NCI-H446 treated with DMSO at 0.1 percent for 48 hours (cell line): ENCODE measurements at places on chromosomes 11 and 22.

DNA sequence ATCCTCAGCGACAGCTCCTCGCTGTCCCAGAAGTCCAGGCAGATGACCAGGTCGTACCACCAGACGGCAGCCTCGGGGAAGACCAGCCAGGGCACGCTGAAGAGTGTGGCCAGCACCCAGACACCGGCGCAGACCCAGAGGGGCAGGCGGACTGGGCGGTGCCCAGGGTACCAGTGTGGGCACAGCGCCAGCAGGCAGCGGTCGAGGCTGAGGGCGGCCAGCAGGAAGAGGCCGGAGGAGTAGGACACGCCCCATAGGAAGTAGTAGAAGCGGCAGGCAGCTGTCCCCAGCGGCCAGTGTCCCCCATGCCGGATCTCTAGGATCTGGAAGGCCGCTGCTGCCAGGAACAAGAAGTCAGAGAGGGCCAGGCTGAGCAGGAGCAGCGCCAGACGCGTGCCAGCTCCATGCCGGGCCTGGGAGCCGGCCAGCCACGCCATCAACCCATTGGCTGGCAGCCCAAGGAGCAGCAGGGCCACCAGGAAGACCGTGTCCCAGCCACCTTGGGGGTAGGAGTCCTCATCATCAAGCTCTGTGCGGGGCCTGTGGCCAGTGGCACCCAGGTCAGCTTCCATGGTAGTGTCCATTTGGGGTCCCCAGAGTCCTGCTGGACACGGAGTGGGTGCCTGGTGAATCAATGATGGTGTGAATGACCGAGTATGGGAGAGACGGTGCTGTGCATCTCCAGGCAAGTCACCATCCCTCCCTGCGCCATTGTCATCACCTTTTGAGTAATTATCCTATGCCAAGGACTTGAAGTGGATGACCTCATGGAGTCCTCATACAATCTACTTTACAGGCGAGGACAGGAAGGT, at the start of gene GPR152:
Gene GPR152 (minus strand): TSS at position 589 of the 812 bp plus-strand sequence. CDS start 5 bp downstream, at position 584.
- DNase-seq: peak; percentile 4

- DNase-seq: no peak
Measured at GRCh38 chr11:69647390-69647748, 6.4 kb downstream of the CCND1 start.

DNA sequence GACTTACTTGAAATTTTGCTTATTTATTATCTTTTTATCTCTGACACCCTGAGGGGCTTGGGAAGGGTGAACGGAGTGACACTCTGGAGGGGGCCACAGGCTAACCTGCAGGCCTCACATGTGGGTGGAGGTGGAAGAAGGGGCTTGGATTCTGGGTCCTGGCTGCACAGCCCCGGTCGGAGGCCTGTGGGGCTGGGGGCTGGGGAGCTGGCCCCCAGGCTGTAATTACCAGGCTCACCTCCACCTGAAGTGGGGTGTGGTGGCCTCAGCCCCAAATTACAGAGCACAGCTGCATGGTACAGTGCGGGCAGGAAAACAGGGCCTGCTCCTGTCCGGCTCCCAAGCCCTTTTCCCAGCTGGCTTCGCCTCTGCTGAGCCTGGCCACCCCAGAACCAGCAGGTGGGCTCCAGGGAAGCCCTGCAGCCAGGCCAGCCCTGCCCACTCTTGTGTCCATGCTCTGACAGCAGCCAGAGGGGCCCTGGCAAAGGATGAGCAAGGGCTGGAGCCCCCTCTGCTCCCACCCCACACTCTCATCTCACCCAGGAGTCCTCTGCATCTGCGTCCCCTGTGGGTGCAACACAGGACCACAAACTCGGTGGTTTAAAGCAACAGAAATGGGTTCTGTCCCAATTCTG, 48.0 kb downstream of the IGF2 start:
- no peak for DNase-seq

DNA sequence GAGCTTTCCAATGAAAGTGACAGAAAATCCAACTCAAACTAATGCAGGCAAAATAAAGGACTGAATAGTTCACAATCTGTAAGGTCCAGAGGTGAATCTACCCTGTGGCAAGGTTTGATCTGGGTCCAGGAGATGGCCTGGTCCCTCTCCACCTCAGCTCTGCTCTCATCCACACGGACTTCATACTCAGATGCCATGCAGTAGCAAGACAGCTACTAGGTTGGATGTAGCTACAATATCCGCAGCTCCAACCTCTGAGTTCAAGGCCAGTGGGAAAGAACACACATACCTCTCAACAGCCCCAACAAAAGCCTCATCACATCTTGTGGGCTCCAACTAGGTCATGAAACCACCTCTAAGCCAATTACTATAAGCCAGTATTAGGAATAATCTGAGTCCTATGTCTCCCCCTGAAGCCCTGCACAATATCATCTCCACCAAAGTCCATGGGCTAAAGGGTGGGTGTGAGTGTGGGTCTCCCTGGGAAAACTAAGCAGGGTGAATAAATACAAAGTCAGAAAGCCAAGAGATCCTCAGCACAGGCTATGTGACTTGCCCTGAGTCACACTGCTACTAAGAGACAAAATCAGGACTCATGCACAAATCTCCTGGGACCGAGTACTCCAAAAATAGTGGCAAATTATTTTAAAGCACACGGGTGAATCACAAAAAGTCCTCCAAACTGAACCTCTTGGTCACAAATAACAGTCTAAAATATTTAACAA, 78.8 kb downstream of the LARGE1 start:
- no peak for DNase-seq

DNA sequence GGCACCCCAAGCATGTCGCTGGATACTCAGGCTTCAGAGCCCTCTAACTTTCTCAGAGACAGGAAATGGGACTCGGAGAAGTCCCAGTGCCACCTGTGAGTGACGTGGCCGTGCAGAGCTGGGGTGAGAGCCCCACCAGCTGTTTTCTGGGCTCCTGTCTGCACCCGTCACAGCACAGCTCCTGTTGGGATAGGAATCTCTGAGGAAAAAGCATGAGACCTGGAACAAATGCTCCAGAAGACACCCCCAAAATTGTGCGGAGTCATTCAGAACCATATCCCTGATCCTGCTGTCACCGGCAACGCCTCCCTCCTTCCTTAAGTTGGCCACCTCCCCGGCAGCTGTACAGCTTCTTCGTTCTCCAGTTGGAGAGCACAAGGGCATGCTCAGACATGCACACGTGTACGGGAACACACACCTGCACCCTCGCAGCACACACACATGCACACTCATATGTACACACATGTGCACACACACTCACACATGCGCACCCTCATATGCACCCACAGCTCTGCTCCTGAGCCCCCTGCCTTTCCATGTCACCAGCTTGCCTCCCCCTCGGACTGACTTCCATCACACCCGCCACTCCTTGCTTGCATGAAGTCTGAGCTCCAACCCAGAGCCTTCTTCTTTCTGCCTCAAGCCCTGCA, 1430.0 kb downstream of the BRD1 start:
- no peak for DNase-seq

DNA sequence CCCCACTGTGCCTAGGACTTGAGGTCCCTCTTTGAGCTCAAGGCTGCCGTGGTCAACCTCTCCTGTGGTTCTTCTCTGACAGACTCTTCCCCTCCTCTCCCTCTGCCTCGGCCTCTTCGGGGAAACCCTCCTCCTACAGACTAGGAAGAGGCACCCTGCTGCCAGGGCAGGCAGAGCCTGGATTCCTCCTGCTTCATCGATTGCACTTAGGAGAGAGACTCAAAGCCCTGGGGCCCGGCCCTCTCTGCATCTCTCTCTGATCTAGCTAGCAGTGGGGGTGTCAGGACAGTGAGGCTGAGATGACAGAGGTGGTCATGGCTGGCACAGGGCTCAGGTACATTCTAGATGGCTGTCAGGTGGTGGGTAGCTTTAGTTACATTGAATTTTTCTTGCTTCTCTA, 63.6 kb upstream of the EMID1 start:
- no peak for DNase-seq

- no peak for DNase-seq
Measured at GRCh38 chr22:32788904-32789624, 12.4 kb upstream of the TIMP3 start.
